ENCODE measurements at places on chromosomes 6 and 20.

DNA sequence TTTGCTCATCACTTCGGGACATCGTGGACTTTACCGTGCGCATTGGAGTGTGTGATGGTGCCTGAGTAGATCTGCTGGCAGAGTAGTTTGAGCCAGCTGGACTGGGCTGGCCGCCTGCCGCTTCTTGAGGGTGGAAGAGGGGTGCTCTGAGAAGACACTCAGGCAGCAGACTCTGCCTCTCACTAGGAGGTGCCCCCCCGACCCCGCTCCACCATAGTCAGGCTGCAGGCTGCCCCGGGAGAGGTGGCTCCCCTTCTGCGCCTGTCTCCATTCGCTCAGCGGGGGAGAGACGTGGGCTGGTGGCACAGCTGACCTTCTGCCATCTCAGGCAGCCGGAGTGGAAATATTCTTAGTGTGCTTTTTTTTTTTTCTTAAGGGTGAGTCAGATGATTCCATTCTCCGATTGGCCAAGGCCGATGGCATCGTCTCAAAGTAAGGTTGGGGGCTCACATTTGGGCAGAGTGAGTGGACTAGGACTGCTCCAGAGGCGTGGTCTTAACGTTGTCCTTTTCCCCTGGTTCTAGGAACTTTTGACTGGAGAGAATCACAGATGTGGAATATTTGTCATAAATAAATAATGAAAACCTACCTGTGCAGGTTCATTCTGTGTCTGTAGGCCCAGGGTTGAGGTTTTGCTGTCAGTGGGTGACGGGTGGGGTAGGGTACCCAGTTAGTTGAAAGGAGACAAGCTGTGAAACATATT lies 1.2 kb downstream of the RPS21 start:
- no peak for DNase-seq

GRCh38 chr6:5506149-5506548 lies 244.8 kb downstream of the FARS2 start:
- no peak for DNase-seq

GRCh38 chr6:106724848-106725247 lies 95.5 kb downstream of the QRSL1 start:
- DNase-seq = no peak

DNA sequence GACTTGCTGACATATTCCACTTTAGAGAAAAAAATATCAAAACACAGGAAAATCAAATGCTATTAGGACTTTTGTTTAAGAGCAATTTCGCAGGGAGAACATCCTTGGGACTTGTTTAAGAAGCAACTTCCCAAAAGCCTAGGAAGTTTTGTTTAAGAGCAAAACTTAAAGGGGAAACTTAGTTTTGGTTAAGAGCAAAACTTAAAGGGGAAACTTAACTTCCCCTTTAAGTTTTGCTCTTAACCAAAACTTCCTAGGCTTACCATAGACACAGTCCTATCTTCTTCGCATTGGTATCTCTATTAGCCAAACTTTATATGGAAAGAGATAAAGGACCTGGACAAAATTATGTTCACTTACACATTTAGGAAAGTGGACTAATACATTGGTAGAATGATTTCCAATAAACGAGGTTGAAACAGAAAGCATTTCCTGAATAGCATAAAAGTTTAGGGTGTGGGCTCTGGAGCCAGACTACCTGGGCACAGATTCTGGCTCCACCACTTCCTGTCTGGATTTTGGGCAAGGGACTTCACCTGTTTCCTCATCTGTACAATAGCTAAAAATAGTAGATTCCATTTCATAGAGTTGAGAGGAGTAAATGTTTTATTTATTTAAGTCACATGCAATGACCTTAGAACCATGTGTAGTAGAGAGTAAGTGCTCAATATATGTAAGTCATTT lies 15.7 kb downstream of the PAQR8 start:
- DNase-seq = no peak

DNA sequence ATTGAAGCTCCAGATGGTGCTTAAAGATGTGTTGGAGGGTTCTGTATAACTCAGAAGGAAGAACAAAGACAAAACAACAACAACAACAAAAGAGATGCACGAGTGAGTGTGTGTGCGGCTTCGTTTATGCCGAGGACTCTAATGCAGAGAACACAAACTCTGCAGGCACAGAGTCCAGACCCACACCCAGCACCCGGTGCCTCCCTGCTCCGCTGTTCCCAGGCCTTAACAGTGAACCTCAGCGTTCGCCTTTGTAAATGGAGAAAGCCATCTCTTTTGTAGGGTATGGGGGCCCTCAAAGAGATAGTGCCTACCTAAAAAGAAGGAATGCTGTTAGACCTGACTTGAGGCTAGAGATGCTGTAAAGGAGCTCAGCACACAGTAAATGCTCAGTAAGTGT lies 243.3 kb downstream of the ERMARD start:
- no peak for DNase-seq

- no peak for DNase-seq
These were observed 46.8 kb downstream of the THEMIS start for GRCh38 chr6:127854009-127854408.

- DNase-seq = no peak
These were observed 48.6 kb downstream of the PSMB1 start for GRCh38 chr6:170504479-170504878.

DNA sequence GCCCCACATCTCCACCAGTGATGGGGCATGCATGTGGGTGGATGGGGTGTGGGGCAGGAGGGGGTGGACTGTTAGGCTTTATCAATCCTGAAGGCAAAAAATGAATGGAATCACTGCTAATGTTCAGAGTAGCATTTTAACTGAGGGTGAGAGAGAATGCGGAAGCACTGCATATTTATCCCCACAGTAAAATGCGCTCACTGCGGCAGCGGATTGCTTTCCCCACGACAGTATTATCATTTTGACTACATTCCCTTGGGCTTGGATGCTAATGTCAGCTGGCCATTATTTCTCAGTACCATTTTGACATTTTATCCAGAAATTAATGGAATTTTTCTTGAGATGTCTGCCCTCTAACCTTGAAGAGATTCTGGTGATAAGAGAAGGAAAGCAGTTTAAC lies 13.4 kb downstream of the ALDH8A1 start:
- DNase-seq = no peak

DNA sequence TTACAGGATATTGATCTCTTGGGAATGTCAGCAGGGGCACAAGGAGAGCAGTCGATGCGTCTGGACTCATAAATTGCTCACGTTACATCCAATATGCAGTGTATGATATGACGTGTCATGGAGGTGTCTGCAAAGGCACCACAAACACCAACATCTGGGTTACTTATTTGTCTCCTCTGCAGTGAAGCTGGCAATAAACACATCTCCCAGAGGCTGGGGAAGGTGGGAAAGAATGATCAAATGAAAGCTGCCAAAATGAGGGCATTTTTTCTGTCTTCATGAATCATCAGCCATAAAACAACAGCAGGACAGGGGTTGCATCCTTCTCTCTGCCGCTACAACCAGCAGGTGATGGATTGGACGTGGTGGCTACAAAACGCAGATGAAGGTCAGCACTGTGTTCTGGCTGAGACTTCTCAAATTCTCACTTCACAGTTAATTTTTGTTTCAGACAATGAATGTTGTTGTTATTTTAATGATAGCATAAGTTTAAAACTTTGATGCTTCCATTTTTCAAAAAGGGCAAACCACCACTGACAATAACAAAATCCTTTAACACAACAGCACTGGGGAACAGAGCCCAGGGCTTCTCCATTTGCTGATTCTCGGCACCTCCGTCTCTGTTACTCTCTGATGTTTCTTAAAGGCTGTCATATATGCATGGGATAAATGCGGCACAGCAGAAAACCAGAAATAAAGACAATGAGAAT lies 47.5 kb downstream of the ERMARD start:
- no peak for DNase-seq

- no peak for DNase-seq
These were observed 142.4 kb downstream of the LRFN2 start for GRCh38 chr6:40444811-40445210.

- DNase-seq = no peak
These were observed 2.0 kb downstream of the YWHAB start for GRCh38 chr20:44887466-44887865.

GRCh38 chr6:85273870-85274269 lies 176.0 kb upstream of the NT5E start:
- DNase-seq = no peak

GRCh38 chr6:165298402-165298801 lies 11.0 kb downstream of the C6orf118 start:
- DNase-seq = no peak

DNA sequence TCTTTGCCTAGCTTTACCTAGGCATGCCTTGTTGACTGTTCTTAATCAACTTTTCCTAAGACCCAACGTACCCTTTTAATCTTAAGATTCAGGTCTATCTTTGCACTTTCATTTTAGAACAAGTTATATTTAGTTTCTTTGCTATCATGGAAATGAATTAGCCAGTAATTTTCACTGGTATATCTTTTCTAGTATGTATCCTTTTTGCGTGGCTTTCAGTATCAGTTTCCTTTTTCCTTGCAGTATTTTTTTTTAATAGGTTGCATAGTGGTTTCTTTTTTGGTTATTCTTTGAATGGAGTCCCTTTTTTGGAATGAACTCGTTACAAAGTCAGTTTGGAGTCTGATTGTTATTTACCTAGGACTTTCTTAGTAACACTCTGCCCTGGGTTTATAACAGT lies 7.3 kb downstream of the ANKEF1 start:
- DNase-seq = no peak

All from T follicular helper cell (primary cell).